GM12878 (cell line): ENCODE measurements at places on chromosomes 11 and 22. TPM values are rescaled to one million over a fixed set of nuclear protein-coding genes. Genes with fewer than 3 reads are reported as not detected.
A peak's percentile ranks its signal among the peaks of the same experiment; 100 is the strongest.

- peak; percentile 64 for DNase-seq
These were observed 1.1 kb downstream of the MTFP1 start for GRCh38 chr22:30426388-30427353.

GRCh38 chr11:103800406-103801114, 235.9 kb upstream of the DDI1 start:
- DNase-seq = no peak

- DNase-seq = no peak
These were observed 49.7 kb upstream of the TTLL12 start for GRCh38 chr22:43236411-43237166.

- no peak for DNase-seq
These were observed 41.8 kb downstream of the MAP6 start for GRCh38 chr11:75626889-75627529.

MS4A8 gene
- not detected in 2 replicates for polyA plus RNA-seq

DNA sequence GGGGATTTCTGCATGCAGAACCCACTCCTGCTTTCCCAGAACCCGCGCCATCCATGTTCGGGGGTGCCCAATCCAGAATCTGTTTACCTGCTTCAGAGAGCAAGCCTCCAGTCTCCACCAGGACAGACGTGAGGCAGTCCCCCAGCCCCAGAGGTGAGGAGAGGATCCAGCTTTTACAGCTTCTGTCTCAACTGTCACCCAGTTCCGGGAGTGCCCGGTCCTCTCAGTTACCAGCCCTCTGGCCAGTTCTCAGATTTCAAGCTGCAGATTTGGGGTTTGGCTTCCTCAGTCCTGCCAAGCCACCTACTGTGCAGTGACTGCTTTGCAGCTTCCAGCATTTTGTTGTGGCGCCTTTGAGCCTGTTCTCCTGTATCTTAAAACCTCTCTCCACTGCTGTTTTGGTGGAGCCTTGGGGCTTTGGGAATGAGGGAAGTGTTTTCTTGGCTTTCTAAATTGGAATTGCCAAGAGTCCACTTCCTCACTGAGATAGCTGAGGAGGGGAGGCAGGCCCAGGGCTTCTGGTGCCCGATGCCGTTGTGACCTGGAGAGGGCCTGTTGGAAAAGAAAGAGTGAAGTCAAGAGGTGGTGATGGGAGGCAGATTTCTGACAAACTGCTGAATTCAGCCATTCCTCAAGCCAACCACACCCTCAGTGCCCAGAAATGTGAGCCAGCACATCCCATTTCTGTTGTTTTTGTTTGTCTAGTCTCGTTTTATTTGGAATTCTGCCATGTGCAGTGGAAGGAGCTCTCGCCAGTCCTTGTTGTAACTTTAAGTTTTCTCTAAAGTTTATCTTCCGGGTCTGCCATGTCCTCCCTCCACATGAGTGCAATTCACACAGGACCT, 513.4 kb downstream of the TBC1D22A start:
- no peak for DNase-seq

DNA sequence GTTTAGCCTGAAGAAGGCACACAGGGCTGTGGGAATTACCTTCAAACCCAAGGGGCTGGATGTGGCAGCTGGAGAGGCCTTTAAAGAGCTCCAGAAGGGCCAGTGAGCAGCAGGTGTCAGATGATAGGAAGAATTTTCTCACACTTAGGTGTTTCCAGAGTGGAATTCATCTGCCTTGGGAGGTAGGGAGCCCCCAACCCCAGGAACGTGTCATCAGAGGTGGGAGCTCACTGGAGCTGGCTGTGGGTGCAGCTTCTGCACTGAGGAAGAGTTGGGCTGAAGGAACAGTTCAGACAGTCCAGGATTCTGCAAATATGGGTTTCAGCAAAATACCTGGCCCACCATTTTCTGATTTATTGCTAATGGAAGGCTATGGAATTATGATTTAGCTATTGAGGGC, 119.5 kb upstream of the LMO1 start:
- no peak for DNase-seq

USH1C gene
- polyA plus RNA-seq = not detected in 2 replicates

- no peak for DNase-seq
These were observed 82.9 kb upstream of the SEZ6L start for GRCh38 chr22:26086359-26086758.

GRCh38 chr22:17717708-17718107, 56.6 kb downstream of the BID start:
- DNase-seq = no peak
